ENCODE measurements at places on chromosomes 2 and 18.

DNA sequence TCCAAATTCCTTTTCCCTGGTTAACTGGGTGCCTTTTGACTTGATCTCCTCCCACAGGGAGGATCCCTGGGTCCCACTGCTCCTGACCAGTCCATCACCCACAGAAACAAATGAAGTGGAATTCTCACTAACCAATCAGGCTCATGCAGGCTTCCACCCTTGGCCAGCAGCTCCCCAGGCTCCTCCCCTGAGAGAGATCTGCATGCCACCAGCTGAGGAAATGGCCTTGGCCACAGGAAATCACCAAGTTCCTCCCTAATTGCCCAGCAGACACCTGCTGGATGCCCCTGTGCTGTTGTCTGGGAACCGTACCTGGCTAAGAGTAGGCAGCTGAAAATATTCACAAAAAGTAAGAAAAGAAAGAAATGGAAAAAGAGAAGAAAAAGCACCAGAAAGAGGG, 207.4 kb downstream of the NCK2 start:
- no peak for DNase-seq

DNA sequence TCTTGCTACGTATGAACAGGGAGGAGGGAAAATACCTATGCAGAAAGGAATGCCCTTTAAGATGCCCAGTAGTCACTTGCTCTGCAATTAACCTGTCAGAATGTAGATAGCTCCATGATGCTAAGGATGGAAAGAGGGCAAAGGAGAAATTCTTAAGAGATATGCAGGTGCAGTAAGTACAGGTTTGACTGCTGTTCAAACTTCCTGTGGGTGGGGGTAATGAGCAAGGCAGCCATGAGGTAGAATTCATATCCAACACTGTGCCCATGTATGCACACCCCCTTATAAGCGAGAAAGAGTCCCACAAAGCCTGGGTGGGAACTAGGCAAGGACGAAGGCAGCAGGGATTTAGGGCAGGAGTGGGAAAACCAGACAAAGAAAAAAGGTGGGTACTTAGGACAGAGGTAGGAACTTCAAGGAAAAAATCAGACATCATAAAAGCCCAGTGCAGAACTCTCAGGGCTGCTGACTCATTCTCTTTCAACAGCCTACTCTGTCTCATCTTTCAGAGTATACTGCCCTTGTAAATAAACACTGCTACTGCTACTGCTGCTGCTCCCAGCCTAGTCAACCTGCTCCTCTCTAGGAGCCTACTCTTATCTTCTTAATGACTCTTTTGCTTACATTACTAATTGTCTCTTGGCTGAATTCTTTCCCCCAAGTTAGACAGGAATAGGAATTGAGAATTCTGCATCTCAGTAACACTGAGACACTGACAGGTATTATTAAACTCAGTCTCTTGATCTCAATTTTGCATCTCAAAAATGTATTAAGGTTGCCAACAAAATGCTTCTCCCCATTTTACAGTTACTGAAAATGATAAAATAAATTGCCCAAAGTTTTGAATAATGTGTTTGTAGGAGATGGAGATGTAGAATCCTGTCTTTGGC, 189.0 kb downstream of the PTH2R start:
- DNase-seq: no peak

- DNase-seq: no peak
These were observed 123.5 kb upstream of the EPAS1 start for GRCh38 chr2:46173636-46174250.

- no peak for DNase-seq
These were observed 45.4 kb downstream of the EXOC6B start for GRCh38 chr2:72780477-72780876.

DNA sequence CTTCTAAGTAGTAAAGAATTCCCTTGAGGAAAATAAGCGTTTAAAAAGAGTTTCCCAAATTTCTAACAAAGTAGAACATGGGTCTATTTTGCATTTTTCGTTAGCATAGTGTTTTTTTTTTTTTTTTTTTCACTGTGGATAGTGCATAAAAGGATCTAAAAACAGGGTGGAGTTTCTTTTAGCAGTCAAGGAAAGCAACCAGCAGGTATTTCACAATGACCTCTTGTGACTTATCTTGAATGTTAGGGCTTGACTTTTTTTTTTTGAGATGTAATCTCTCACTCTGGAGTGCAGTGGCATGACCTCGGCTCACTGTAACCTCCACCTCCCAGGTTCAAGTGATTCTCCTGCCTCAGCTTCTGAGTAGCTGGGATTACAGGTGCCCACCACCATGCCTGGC, 14.9 kb upstream of the DGKD start:
- no peak for DNase-seq

DNA sequence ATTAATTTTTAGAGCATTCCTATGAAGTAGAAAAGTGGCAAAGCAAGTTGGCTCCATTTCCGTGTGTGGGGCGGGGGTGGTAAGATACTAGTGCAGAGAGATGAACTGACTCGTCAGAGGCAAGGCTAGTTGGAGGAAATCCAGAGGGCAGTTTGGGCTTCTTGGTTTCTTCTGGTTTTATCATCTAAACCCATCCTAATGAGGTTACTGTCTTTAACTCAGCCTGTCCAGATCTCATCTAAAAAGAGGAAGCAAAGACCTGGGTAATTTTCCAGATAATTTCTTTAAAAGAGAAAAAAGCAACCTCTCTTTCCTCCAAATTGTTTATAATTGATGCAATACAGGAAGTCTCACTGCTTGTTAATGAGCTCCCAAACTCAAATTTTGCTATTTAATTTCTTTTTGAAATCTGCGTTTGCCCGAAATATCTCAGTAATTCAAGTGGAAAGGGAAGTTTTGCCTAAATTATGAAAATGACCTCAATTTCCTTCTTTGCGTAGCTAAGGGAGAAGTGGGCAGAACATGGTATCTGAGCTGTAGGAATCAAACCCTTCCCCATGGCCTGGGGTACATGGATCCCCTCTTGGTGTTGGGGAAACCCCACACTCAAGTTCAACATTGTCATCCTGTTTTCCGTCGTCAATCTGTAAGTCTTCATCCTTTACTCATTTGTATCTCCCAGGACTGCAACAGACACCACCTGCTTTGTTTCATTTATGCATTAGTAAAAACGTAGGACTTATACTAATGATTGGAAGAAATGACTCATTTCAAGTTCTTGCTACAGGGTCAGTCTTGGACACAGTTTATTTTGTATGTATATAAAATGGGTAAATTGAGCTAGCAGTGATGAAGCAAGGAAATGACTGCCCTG, 89.1 kb upstream of the KLF7 start:
- DNase-seq: no peak

Data from activated gamma-delta T cell treated with anti-CD3 and anti-CD28 coated beads, Interleukin-2, amount 50 U/mL, for 16 hours (primary cell).